Activated naive CD8-positive, alpha-beta T cell treated with anti-CD3 and anti-CD28 coated beads for 36 hours (primary cell): ENCODE measurements at places on chromosomes 5 and 9.
A peak's percentile ranks its signal among the peaks of the same experiment; 100 is the strongest.

GRCh38 chr9:16705111-16705604 lies 165.3 kb downstream of the BNC2 start:
- H3K4me1 ChIP-seq, result no peaks in the 10 kb centered on the region
- no peaks in the 10 kb centered on the region for H3K27me3 ChIP-seq
- H3K4me3 ChIP-seq, result no peak overlapping the region
- H3K36me3 ChIP-seq, result no peaks in the 10 kb centered on the region

GRCh38 chr9:16213781-16214515 lies 656.5 kb downstream of the BNC2 start:
- no peak overlapping the region for H3K4me3 ChIP-seq
- no peak overlapping the region for H3K27ac ChIP-seq
- no peaks in the 10 kb centered on the region for H3K27me3 ChIP-seq
- no peaks in the 10 kb centered on the region for H3K4me1 ChIP-seq

DNA sequence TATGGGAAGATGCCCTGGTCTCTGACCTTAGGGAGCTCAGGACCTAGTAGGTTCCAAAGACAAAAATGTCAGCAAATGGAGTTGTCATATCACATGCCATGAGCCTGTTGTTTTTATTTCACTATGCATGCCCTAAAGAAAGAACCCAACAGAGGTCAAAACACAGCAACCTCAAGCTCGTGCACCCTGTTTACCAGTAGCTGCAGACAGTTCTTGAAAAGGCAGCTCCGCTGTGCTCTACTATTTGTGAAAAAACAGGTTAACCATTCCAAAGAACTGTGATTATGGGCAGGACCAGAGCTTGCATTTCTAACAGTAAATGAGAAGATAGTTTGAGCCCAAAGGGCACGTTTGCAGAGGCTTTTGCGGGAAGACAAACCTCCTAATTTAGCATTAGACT lies 22.8 kb downstream of the ITK start:
- H3K4me3 ChIP-seq, result peak overlapping the region; percentile 60
- H3K4me1 ChIP-seq, result peaks cover 84% of the 10 kb centered on the region
- peaks cover 89% of the 10 kb centered on the region for H3K36me3 ChIP-seq
- peak overlapping the region; percentile 89 for H3K27ac ChIP-seq
- DNase-seq, result no peak
- H3K27me3 ChIP-seq, result no peaks in the 10 kb centered on the region

- no peaks in the 10 kb centered on the region for H3K4me1 ChIP-seq
- H3K27me3 ChIP-seq, result peaks cover 6% of the 10 kb centered on the region
- H3K27ac ChIP-seq, result no peak overlapping the region
- no peaks in the 10 kb centered on the region for H3K36me3 ChIP-seq
- no peak overlapping the region for H3K4me3 ChIP-seq
Observed at GRCh38 chr5:127821896-127822295, 118.7 kb downstream of the CCDC192 start.

GRCh38 chr5:167634432-167634831 lies 657.0 kb upstream of the WWC1 start:
- no peaks in the 10 kb centered on the region for H3K36me3 ChIP-seq
- no peak overlapping the region for H3K27ac ChIP-seq
- DNase-seq, result no peak
- H3K4me1 ChIP-seq, result no peaks in the 10 kb centered on the region

GRCh38 chr5:173479711-173480110 lies 136.7 kb downstream of the BOD1 start:
- DNase-seq, result no peak
- H3K4me3 ChIP-seq, result no peak overlapping the region
- no peak overlapping the region for H3K27ac ChIP-seq

GRCh38 chr9:125774106-125774505 lies 26.9 kb downstream of the PBX3 start:
- no peaks in the 10 kb centered on the region for H3K36me3 ChIP-seq
- DNase-seq, result no peak
- H3K27ac ChIP-seq, result no peak overlapping the region
- no peaks in the 10 kb centered on the region for H3K27me3 ChIP-seq
- no peaks in the 10 kb centered on the region for H3K4me1 ChIP-seq
- no peak overlapping the region for H3K4me3 ChIP-seq

DNA sequence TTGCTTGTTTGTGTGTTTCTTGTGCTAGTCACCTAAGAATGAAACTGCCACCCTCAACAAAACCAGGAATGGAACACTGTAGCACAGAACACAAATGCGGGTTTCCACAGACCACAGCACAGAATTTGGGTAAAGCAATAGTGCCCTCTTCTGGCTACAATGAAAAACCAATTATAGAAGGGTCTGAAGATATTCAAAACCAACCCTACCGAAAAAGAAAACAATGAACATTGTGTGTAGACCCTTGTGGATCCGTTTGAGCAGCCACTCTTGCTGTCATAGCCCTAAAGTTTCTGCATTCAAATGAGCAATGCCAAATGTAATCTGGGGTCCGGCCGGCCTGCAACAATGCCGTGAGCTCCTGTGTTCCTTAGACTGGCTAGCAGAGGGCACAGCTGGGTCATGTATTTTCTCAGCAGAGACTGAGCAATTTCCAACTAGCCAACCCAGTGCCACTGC lies 8.3 kb upstream of the ENC1 start:
- H3K27ac ChIP-seq, result no peak overlapping the region
- H3K4me3 ChIP-seq, result no peak overlapping the region
- H3K36me3 ChIP-seq, result no peaks in the 10 kb centered on the region
- H3K4me1 ChIP-seq, result peaks cover 4% of the 10 kb centered on the region
- H3K27me3 ChIP-seq, result peaks cover 15% of the 10 kb centered on the region

DNA sequence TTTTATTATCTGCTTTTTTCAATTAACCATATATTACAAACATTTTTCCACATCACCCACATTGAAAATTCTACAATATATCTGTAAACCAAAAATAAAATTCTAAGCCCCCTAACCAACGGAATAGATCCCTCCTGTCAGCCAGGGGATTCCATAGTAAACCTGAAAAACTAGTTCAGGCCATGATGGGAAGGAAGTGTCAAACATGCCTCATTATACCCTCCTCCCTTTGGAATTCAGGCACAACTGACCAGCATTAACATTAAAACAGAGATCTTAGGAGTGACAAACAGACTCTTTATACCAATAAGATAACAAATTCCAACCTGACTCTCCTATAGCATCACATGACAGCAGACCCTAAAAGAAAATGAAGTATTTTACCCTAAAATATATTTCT lies 113.7 kb upstream of the DMRT1 start:
- no peak overlapping the region for H3K4me3 ChIP-seq
- H3K36me3 ChIP-seq, result no peaks in the 10 kb centered on the region
- no peaks in the 10 kb centered on the region for H3K27me3 ChIP-seq

GRCh38 chr5:84362061-84362720 lies 22.5 kb downstream of the EDIL3 start:
- H3K27ac ChIP-seq, result no peak overlapping the region
- no peak overlapping the region for H3K4me3 ChIP-seq
- no peaks in the 10 kb centered on the region for H3K36me3 ChIP-seq
- no peak for DNase-seq
- H3K4me1 ChIP-seq, result no peaks in the 10 kb centered on the region
- H3K27me3 ChIP-seq, result no peaks in the 10 kb centered on the region

GRCh38 chr5:122076050-122076461 lies 2.0 kb downstream of the LOX start:
- H3K4me1 ChIP-seq, result peaks cover 17% of the 10 kb centered on the region
- no peak overlapping the region for H3K27ac ChIP-seq
- no peak overlapping the region for H3K4me3 ChIP-seq
- H3K36me3 ChIP-seq, result peaks cover 3% of the 10 kb centered on the region

- no peak for DNase-seq
- no peaks in the 10 kb centered on the region for H3K36me3 ChIP-seq
- peaks cover 35% of the 10 kb centered on the region for H3K4me1 ChIP-seq
- no peak overlapping the region for H3K27ac ChIP-seq
- H3K4me3 ChIP-seq, result no peak overlapping the region
Observed at GRCh38 chr5:139671096-139671841, 23.1 kb downstream of the CXXC5 start.

DNA sequence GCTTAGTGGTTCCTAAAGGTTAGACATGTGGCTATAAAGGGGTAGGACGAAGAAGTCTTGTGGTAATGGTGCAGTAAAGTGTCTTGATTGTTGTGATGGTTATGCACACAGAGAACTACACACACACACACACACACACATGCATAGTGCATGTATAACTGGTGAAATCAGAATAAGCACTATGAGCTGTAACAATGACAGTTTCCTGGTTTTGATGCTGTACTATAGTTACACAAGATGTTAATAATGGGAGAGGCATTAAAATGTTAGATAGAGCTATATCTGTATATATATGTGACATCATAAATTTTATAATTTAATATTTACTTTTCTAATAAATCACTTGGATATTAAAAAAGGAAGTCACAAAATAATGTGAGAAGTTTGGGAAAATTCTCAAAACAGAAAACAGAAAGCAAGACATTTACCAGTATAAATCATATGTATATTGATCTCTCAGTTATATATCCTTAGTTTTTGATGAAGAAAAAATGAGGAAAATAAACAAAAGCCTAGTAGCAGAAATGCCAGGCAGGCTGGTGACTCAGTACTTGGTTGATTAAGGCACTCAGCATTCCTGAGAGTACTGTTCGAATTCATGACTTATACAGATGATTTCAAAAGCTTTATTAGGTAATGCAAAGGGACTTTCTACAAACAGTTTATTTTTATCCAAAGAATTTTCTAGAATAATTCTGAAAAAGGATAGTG lies 350.5 kb upstream of the DAB2 start:
- H3K4me1 ChIP-seq, result no peaks in the 10 kb centered on the region
- no peak overlapping the region for H3K27ac ChIP-seq
- peaks cover 30% of the 10 kb centered on the region for H3K27me3 ChIP-seq
- H3K36me3 ChIP-seq, result no peaks in the 10 kb centered on the region

- H3K4me1 ChIP-seq, result no peaks in the 10 kb centered on the region
- peaks cover 18% of the 10 kb centered on the region for H3K27me3 ChIP-seq
- no peak overlapping the region for H3K27ac ChIP-seq
- DNase-seq, result no peak
- H3K36me3 ChIP-seq, result no peaks in the 10 kb centered on the region
Observed at GRCh38 chr5:124605541-124605940, 140.9 kb downstream of the ZNF608 start.

- peak overlapping the region; percentile 98 for H3K4me3 ChIP-seq
- peak; percentile 77 for DNase-seq
- H3K36me3 ChIP-seq, result peaks cover 14% of the 10 kb centered on the region
- H3K4me1 ChIP-seq, result peaks cover 52% of the 10 kb centered on the region
Observed at GRCh38 chr9:127779136-127779981, 893 bp upstream of the SH2D3C start.

DNA sequence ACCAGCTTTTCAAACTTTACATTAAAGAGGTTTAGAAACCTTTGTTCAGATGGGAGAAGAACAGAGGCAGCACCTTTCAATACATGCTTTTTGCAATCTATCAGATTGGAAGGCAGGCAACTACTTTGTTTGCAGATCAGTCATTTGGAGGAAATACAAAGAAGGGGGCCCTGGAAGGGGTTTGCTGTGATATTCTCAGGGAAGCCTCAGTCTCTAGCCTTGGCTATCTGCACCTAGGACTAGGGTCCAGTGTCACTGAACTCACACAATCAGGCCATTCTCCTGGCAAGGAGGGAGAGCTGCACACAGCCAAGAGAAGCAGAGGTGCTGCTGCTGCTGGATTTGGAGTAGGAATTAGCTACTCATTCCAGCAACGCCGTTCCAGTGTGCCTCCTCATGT lies 79.5 kb downstream of the CRB2 start:
- peaks cover 11% of the 10 kb centered on the region for H3K36me3 ChIP-seq
- no peak overlapping the region for H3K4me3 ChIP-seq
- DNase-seq, result no peak
- H3K27ac ChIP-seq, result no peak overlapping the region
- no peaks in the 10 kb centered on the region for H3K27me3 ChIP-seq

- H3K27ac ChIP-seq, result no peak overlapping the region
- no peaks in the 10 kb centered on the region for H3K4me1 ChIP-seq
- H3K4me3 ChIP-seq, result no peak overlapping the region
- no peaks in the 10 kb centered on the region for H3K27me3 ChIP-seq
Observed at GRCh38 chr5:147519380-147519779, 9.5 kb upstream of the DPYSL3 start.

GRCh38 chr9:117407436-117408022 lies 7.3 kb downstream of the ASTN2 start:
- no peak overlapping the region for H3K4me3 ChIP-seq
- H3K27me3 ChIP-seq, result peaks cover 17% of the 10 kb centered on the region
- no peak overlapping the region for H3K27ac ChIP-seq
- no peaks in the 10 kb centered on the region for H3K4me1 ChIP-seq

- H3K27ac ChIP-seq, result no peak overlapping the region
- no peaks in the 10 kb centered on the region for H3K27me3 ChIP-seq
- H3K4me1 ChIP-seq, result peaks cover 2% of the 10 kb centered on the region
- H3K4me3 ChIP-seq, result no peak overlapping the region
Observed at GRCh38 chr9:36728651-36729520, 156.2 kb downstream of the MELK start.

DNA sequence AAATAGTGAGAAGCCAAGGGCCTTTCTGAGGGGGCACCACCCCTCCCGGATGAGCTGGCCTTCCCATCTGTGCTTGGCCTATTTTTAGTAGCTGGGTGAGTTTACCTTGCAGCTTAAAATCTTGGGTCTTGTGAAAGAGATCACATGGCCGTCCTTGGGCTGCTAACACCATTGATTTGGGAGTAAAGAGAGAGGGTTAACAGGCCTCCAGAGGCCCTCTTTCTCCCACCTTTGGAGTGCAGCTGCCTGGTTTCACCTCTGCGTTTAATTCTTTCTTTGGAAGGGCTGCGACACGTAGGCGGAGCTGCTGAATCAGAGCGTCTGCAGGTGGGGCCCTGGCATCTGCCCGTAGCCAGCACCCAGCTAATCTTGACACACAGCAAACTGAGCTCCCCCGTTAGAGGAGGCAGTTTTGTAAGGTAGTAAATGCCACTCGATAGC lies 12.8 kb downstream of the OLFM1 start:
- no peaks in the 10 kb centered on the region for H3K4me1 ChIP-seq
- H3K27ac ChIP-seq, result no peak overlapping the region
- no peaks in the 10 kb centered on the region for H3K36me3 ChIP-seq
- no peak for DNase-seq

DNA sequence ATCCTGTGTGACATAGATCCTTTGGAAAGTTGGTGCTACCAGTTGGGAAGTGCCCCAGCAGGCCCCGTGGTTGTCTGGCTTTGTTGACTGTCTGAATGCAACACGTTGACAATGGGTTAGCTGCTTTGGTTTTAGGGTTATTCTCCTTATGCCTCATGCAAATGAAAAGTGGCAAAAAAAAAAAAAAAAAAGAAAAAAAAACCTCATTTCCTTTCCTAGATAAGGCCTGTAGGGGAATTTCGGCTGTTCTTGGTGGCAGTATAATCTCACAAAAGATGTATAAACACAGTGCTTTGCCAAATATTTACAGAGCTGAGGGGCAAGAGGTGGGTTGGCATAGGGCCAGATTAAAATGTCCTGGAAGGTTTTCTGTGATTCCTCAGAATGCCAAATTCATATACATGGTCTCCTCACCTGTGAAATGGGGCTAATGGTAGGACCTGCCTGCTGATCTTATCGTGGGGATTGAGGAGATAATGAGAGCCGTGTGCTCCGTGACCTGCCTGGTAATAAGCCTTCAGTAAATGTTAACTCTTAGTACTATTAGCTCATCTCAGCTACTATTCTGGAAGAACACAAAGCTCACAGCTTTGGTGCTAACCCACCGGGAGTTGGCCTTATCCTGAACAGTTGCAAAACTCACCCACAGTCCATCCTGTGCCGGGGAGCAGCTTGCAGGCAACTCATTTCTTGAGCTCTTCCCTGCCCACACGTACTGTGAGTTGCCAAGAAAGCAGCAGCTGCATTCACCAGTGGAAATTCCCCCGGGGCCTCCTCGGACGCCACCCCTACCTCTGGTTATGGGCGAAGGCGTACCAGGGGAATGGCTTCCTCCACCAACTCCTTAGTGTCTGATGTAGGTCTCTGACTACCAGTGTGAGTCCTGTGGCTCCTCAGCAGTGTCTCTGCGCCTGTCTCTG lies 220.3 kb downstream of the NR3C1 start:
- peak; percentile 47 for DNase-seq
- H3K27me3 ChIP-seq, result no peaks in the 10 kb centered on the region
- peak overlapping the region; percentile 23 for H3K4me3 ChIP-seq
- peaks cover 27% of the 10 kb centered on the region for H3K36me3 ChIP-seq
